ENCODE measurements at places on chromosomes 2 and 18.

DNA sequence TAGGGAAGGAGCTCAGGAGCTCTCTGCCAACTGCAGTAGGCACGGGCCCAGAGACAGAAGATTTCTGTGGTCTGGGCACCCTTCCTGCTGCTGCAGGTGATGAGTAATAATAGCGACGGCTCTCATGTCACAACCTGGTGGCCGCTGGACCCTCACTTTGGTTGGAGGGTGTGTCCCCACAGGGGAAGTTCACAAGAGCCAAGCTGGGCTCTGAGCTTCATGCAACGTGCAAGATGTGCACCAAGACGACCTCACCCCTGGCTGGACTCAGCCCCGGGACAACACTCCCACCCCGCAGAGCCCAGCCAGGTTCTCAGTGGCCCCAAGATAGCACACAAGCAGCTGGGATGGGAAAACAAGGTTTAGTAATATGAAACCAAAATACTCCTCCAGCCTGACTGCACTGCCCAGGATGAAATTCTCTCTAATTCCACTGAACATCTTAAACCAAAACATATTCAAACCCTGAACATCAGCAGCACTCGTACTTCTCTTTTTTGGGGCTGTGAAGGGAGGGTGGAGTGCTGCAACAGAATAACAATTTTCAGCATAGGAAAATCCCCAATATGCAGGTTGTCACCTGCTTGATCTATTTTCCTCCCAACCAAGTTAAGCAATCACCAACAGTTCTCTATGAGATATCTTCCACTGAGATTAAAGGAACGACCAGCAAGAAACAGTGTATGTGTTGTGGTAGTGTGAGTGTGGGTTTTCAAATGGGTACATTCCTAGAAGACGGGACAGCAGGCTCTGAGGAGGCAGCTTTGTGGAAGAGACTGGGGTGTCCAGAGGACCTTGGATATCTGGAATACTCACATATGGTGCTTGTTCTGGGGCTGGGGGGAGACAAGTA lies 26.5 kb downstream of the BCL2 start:
- no peak for DNase-seq

DNA sequence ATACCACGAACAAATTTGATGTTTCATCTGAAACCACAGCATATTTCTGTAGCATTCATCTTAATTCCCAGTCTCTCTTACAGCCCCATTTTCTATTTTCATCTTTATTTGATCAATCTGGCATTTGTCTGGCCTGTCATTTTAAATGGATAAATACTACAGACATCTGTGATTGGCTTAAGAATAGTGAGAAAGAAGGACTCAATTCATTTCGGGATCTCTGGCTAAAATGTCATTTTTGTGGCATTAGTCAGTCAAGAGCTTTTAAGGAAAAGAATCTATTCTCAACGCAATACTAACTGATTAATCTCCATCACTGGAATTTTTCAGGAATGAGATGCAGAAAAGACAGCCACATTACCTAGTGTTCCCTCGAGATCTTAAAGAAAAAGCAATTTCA lies 585.9 kb downstream of the IRS1 start:
- no peak for DNase-seq

DNA sequence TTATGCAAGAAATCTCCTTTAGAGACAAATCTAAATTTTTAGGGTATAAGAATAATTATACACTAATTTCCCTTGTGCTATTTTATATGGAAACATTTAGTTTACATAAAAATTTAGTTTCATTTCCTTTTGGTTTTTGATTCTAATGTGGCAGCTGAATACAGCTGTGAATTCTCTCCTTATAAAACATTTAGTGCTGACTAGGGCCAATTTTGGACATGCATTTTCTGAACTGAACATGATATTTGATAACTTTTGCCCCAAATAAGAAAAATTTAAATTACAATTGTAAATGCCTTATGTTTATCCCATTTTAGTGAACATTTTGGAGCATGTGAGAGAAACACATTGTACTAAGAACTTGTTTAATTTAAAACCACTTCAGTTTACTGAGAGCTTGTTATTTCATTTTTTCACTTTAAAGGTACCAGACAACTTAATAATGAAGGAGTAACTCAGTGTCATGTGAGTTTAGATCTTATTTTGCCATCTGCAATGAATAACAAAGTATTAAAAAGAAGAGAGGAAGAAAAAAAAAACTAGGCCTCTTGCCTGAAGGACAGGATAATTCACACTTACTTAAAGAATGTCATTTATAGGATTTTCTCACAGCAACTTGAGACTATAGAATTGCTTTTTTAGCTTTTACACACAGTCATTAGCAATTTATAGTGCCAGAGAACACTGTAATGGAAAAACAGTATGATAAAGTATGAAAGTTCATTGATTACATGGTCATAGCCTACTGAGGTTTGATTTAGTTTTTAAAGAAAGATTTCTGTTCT lies 209.7 kb downstream of the ERBB4 start:
- DNase-seq: no peak

GRCh38 chr18:565562-566061 lies 14.6 kb upstream of the CETN1 start:
- DNase-seq: no peak

GRCh38 chr2:226660526-226660925 lies 139.1 kb downstream of the IRS1 start:
- no peak for DNase-seq

DNA sequence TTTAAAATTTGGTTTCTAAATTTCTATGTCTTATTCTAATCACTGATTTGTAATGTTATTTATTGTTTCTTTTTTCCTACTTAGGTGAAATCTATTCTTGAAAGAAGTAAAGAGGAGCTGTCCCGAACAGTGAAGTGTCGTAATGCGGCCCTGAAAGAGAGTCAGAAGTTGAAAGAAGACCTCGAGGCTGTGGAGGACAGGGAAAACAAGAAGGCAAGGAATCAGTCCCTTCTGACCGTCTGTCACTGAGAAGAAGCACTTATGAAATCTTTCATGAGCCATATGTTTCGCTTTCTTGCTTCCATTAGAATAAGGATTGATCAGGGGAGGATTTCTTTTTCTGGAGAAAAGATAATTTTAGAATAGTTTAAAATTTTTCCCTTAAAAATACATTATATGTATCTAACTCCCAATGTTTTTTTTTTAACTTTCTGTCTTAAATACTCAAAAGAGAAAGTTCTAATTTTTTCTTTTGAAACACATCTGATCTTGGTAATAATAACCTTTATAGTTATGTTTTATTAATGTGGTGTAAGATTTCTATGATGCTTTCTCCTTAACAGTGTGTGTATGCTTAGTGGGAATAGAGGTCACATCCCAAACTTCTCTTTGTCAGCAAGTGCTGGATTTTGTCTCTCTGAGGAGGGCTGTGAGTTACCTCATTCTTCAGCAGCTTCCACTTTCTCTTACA lies 79.0 kb downstream of the CCDC150 start:
- no peak for DNase-seq

GRCh38 chr2:96737831-96738230 lies 2.0 kb downstream of the LMAN2L start:
- no peak for DNase-seq

Data from right lobe of liver (tissue), 6 donors.